ENCODE measurements at places on chromosomes 6 and 20.
A peak's percentile ranks its signal among the peaks of the same experiment; 100 is the strongest.

- no peak for DNase-seq
Measured at GRCh38 chr20:8089668-8090067, 42.4 kb upstream of the PLCB1 start.

DNA sequence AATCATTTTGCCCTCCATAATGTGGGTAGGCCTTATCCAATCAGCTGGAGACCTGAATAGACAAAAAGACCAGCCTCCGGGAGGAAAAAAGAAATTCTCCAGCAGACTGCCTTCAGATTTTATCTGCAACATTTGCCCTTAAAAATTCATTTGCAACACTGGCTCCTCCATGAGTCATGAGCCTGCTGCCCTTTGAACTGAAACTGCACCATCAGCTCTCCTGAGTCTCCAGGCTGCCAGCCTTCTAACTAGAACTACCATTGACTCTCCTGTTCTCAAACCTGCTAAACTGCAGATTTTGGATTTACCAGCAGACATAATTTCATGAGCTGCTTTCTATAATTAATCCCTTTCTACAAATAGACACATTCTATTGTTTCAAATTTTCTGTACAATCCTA, 223.9 kb upstream of the THEMIS start:
- no peak for DNase-seq

DNA sequence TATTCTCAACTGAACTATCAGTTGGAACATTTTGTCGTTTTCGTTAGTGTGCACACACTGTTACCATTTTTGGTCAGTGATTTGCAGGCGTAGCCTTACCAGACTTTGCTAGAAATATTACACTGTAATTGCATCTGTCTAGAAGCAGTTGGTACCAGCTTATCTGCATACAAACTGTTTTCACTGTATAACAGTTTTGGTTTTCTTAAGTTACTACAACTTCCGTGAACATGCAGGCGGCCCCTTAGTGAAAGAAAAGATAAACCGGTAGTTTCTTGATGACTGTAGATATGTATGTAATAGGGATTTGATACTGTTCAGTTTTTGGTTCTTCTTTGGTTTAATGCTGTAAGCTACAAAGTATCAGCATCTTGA, 1.3 kb downstream of the DSTN start:
- DNase-seq = peak; percentile 8

GRCh38 chr20:46367967-46368901, 38.2 kb downstream of the ELMO2 start:
- no peak for DNase-seq

- DNase-seq = no peak
Measured at GRCh38 chr6:39892490-39893129, 41.7 kb downstream of the MOCS1 start.

DNA sequence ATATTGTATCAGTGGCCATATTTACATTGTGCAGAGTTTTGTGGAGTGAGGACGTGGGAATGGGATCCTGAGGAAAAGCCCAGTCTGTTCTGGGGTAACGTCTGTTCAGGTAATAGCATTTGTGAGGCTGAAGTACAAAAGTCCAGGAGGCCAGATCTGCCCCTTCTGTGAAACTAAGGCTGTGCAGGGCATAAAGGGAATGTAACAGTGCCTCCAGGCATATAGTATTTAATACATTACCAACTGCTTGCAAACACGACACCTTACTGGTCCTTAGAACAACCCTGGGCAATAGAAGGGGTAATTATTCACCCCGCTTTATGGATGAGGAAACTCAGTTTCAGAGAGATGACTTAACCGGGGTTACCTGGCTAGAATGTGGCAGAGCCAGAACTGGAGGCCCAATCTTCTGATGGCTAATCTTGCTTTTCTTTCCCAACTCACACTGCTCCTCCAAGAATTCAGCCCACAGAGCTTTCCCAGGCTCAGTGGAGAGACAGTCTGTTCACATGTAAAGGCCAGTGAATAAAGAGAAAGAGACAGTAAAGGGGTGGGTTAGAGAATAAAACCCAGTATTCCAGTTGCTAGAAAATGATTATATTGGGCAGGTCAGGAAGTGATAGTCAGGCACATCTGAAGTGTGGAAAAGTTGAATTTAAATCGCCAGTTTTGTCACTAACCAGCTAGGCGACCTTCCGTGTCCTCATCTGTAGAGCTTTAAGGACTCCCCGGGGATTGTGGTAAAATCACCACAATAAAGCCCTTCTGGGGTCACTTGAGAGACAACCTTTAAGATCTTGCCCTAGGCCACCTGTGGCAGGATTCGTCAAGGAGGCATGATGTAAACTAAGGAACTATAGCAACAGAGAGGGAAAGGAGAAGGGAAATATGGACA, 280.7 kb upstream of the CITED2 start:
- no peak for DNase-seq

DNA sequence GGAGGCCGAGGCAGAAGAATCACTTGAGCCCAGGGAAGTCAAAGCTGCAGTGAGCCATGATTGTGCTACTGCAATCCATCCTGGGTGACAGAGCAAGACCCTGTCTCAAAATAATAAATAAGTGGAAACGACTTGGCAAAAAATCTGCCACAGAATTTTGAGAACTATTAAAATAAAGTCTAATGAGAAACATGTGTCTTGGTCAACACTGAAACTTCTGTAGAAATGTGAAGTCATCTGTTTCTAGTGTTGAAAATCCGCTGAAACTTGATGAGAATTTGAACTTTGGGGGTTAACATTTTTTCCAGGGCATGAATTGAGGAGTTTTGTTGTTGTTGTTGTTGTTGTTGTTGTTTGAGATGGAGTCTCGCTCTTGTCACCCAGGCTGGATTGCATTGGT, 29.0 kb upstream of the BCLAF1 start:
- DNase-seq = no peak

DNA sequence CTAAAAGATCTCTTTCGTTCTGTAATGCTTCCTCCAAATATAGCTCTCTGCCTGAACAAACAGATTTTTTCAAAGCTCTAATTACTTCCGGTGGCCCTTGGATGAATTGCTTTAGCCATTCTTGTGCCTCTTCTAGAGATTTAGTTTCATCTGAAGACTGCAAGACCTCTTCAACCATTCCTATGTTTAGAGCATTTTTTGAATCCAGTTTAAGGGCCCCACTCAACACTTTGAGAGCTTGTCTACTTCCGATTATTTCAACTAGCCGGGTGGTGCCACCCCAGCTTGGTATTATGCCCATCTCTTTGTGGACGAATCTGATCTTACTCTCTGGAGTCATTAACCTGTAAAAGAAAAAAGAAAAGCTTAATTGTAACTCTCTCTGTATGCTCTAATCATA, 23.3 kb downstream of the RNF146 start:
- no peak for DNase-seq

GRCh38 chr6:75020376-75020775, 185.5 kb downstream of the COL12A1 start:
- DNase-seq = no peak

DNA sequence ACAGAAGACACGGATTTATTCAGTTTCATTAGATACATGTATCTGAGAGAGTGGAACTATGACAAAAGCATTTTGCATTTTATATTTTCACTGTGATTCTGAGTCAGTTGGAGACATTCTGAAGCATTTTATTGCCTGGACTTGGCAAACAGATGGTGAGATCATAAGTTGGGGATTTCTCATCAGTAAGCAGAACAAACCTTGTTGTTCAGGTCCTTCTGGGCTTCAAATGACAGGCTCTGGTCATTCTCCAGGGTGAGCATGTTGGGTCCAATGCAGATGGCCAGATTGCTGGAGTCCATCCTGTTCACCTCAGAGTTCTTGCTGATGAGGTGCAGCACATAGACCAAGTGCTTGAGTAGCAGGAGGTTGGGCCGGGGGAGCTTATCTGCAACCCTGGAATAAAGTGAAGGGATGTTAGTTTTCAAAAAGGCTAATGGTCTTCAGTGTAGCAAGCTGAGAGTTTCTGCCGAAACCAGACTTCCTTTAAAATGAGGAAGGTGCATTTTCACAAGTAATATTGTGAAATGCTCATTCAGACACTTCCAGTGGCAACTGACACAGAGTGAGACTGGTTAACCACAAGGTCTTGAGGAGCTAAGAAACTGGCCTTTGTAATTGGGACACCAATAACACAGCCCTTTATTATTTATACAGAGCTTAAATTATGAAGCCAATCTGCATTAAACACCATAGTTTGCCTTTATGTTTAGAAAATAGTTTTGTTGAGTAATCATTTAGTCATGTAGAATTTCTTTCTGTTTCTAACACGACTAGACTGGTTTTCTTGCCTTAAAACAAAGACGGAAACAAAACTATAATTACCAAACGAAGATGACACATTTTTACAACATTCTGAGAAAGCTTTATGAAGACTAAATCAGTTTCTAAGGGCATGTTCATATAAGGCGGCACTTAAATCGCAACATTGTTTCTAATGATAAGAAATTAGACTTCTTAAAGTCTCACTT, 5.6 kb downstream of the TAGAP start:
- no peak for DNase-seq

- DNase-seq = peak; percentile 80
Measured at GRCh38 chr6:151390851-151391470, 398 bp downstream of the ZBTB2 start.

GRCh38 chr6:167824591-167825331, 1.9 kb upstream of the AFDN start:
- DNase-seq = no peak

DNA sequence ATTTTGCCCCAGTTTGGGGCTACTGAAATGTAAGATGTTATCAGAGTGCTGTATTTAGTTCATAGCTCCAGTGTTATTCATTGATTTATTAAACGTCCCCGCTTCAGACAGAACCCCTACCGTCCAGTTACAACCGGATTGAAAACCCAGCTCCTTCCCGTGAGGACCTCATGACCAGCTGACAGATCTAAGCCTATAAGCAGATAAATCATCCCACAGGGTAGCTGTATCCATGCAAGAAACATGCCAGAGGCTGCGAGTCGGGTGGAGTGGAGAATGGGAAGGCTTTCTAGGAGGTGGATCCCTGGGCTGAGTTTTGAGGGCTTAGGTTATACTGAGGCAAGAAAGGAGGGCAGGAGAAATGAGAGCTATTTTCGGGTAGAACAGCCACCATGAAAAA, 260.0 kb downstream of the ARID1B start:
- no peak for DNase-seq

- DNase-seq = no peak
Measured at GRCh38 chr6:151609146-151609902, 115.5 kb downstream of the CCDC170 start.

GRCh38 chr20:40778894-40779496, 90.0 kb upstream of the MAFB start:
- no peak for DNase-seq

- DNase-seq = no peak
Measured at GRCh38 chr6:105988812-105989577, 97.1 kb upstream of the PRDM1 start.

- DNase-seq = no peak
Measured at GRCh38 chr6:114764866-114765265, 422.0 kb upstream of the HS3ST5 start.

DNA sequence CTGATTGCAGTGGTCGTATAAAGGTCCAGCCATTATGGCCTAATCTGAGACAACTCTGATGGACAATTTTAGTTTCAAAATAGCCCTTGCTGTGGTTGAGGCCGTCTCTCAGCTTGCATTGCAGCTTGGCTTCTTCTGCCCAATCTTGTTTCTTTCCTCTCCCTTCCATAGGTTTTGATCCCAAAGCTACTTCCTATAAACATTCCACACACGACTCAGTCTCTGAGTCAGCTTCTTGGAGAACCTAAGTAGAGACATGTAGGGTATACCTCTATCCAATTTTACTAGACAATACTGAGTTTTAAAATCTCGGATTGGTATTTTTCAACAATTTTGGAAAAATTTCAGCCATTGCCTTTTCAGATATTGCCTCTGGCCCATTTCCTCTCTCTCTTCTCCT, 13.4 kb downstream of the IYD start:
- no peak for DNase-seq

- no peak for DNase-seq
Measured at GRCh38 chr20:51752343-51752951, 15.7 kb downstream of the ATP9A start.

DNA sequence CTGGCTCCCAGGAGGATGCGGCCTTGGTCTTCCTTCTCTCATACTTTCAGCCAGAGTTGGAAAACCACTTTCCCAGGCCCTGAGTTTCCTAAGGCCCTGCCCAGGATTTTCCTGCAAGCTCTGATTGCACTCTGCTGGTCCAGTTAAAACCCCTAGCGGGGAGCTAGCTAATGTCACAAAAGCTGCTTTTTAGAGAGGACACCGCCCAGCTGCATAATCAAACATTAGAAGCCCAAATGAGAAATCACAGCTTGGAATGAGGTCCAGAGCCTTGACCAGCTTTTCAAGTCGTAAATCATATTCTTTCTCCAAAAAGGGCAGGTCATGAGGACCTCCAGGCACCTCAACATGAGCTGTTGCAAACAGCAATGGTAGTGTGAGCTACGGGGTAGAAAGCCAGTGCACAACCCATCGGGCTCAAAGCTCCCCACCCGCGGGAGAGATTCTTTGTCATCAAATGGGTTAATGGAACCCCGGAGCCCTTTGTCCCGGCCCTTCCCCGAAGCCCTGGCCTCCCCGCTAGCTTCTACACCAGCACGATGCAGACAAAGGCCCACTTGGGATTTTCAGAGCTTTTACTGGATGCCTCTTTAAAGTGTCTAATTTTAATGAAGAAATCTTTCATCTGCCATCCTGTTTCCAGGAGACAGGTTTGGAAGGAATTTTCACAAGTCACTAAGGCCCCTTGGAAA, 134.0 kb downstream of the SCML4 start:
- DNase-seq = no peak

DNA sequence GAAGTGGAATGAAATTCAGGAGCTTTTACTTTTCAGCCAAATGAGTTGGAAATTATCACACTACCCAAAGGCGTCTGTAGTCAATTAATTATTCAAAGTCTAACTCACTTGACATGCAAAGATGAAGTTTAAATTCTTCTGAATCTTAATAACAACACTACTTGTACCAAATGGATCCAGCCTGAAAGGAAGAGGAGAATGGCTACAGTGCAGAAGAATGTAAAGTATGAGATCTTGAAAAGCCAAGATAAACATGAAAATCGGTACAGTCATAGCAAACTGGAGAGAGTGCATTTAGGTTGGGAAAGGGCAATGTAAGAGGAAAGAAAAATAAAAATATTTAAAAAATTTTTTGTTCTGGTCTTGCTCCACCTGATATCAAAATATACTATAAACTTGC, 195.5 kb downstream of the SIM1 start:
- no peak for DNase-seq

DNA sequence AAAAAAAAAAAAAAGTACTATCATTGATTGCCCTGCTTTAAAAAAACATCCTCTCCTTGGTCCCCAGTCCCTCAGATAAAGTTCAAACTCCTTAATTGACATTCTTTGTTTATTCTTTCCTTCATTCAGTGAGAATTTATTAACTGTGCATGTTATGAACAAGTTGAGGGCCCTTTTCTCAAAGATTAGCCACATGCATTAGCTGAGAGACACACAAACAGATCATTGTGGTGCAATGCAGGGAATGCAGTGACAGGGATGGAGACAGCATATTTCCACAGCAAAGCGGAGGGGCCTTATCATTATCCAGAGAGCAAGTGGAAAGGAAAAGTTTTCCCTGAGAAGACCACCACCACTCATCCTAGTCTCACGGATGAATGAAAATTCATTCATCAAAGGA, 21.9 kb upstream of the IPCEF1 start:
- no peak for DNase-seq

GRCh38 chr6:104324301-104324700, 535.4 kb downstream of the HACE1 start:
- no peak for DNase-seq
